GM23248 (cell line): ENCODE measurements at places on chromosomes 4 and X. TPM values are rescaled to one million over a fixed set of nuclear protein-coding genes. Genes with fewer than 3 reads are reported as not detected.

DNA sequence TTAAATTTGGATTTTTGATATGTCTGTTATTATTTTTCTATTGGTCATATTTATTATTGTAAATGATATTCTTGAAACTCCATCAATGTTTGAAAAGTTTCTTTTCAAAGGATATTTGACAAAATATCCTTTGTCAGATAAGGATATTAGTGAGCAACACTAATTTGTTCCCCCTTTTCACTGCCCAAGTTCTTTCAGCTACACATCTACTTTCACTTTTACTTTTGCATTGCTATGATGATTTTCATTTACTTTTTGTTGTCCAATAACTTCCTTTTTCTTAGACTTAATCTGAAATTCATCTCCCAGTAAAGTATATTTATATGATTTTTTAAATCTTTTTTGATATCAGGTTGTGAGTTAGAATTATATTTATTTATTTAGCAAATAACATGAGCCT is 542.3 kb upstream of the ADGRL3 start:
- no peak for DNase-seq

- DNase-seq = no peak
Observed at GRCh38 chr4:86532851-86533250, 61.3 kb upstream of the PTPN13 start.

The SSX4B gene
- not detected in 2 replicates for polyA plus RNA-seq

GRCh38 chr4:125013891-125014290 is 300.9 kb upstream of the FAT4 start:
- peak; percentile 11 for DNase-seq

DNA sequence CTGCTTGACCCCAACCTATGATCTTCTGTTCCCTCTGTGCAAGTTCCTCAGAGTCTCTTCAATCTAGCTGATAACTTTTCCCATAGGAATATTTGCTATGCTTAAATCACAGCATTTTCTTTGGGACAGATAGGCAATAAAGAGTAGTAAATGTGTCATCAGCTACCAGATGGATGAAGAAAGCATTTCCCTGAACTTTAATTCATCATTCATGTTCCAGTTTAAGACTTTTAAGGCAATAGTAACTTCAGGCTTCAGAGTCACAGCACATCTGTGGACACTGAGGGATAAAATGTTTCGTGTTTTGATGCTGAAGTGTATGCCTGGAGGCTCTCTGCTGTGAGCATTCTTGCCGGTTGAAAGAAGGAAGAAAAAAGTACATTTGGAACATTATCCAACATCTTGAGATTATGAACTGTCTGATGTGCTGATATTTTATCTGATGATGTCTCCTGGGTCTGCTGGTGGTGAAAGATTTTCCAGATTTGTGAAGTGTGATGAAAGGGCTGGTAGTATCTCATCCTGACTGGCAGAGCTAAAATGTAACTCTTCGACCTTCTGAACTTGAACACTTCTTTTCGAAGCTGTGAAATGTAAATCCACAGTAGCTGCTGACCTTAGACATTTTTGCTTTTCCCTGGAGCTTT is 133.7 kb downstream of the DCLK2 start:
- DNase-seq = peak; percentile 39

The SLC38A5 gene
- 31.5 and 32.4 TPM in 2 replicates for polyA plus RNA-seq

DNA sequence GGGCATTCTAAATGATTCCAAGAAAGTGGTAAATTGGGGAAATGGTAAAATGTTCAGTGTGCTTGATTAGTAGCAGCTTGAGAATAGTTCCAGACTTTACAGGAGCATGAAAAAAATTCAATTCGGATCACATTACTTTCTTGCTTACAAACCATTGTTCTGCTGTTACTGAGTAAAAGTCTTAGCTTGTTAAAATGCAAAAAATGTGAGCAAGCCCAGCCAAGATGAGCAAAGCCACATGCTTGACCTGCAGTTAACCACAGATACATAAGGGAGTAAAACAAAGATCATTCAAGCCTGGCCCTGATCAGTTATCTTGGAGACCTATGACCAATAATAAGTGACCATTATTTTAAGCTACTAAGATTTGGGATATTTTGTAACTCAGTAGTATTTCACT is 562.9 kb upstream of the MAGEB2 start:
- peak; percentile 52 for DNase-seq

- no peak for DNase-seq
Observed at GRCh38 chr4:71697031-71697430, 86.8 kb downstream of the GC start.

The CSN1S1 gene
- not detected in 2 replicates for polyA plus RNA-seq

DNA sequence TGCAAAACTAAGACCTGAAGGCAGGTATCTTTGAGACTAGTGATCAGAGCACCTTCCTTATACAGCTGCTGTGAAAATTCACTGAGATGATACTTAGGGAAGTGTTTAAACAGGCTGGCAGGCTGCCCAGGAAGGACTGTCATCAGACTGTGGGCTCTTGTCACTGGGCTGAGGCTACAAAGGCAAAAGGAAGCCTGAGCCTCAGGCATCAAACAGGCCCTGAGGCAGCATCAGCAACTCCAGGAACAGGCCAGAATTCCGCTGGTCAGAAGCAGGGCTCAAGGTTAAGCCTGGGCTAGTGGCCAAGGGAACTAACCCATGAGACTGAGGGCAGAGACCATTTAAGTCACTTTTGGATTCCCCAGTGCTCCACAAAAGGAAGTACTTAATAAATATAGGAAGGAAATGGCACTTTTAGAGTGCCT is 12.8 kb downstream of the PJA1 start:
- peak; percentile 43 for DNase-seq

GRCh38 chr4:177441061-177441802 is 1.0 kb downstream of the AGA start:
- DNase-seq = peak; percentile 41

DNA sequence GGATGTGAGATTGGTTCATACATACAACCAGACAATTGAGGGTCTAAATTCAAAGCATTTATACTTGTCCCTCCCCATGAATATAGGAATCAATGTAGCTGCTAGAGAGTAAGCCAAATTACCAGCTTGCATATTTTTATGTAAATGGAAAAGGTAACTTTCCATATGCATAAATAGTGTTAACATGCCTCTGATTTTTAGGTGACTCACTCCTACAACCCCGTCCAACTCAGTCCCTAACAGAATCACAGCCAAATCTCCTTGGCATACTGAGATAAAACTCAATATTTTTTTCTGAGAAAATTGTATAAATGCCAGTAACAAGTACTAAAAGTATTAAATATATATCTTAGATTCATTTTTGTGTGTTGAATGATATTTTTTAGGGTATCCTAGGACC is 67.2 kb downstream of the INPP4B start:
- peak; percentile 57 for DNase-seq

The EREG gene
- polyA plus RNA-seq = 1.6 and 1.8 TPM in 2 replicates

- DNase-seq = peak; percentile 2
Observed at GRCh38 chrX:45233531-45233930, 32.9 kb upstream of the DIPK2B start.

GRCh38 chr4:148238811-148239493 is 203.3 kb downstream of the NR3C2 start:
- DNase-seq = no peak

- DNase-seq = peak; percentile 5
Observed at GRCh38 chrX:139877710-139878414, 55.0 kb downstream of the ATP11C start.
